ENCODE measurements at places on chromosomes 12 and 14.
A peak's percentile ranks its signal among the peaks of the same experiment; 100 is the strongest.

DNA sequence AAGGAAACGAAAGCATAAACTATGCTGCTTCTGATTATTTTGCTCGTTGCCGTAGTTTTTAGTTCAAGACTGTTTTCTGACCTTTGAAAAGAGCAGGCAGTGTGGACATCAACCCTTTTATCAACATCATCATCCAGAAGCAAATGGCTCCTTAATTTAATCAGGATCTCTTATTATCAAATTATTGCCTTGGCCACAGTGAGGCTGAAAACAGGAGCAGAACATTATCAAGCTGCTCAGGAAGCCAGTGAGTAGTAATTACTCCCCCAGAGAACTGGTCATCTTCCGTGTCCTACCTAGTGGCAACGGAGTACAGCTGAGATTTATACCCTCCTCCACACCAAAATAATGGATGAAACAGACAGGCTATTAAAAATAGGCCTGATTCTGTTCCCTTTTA is 2.2 kb upstream of the DIABLO start:
- DNase-seq, result no peak

DNA sequence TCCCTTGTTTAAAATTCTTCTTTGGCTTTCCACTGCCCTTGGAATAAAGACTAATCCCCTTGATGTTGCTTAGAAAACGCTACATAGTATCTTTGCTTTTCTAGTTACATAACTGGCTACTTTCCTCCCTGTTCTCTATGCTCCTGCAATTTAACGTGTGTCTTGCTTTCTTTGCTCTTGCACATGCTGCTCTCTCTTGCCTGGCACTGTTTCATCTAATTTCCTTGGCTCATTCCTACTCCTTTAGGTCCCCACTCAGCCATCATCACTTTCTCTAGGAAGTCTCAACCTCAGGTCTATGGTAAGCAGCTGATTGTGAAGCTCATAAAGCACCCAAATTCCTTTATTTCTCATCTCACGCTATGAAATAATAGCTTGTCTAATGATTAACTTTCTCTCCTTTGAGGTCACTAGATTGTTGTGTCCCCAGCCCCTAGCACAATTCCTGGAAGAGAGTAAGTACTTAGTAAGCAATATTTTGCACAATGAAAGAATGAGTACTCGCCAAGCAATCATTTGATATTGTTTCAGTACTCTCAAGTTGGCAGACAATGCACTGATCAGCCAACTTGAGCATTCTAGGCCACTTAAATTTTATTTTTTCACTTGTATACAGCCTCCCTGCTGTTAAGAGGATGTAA is 3.3 kb downstream of the ALDH6A1 start:
- DNase-seq, result no peak

GRCh38 chr12:67202011-67202677 is 67.0 kb upstream of the CAND1 start:
- no peak for DNase-seq

DNA sequence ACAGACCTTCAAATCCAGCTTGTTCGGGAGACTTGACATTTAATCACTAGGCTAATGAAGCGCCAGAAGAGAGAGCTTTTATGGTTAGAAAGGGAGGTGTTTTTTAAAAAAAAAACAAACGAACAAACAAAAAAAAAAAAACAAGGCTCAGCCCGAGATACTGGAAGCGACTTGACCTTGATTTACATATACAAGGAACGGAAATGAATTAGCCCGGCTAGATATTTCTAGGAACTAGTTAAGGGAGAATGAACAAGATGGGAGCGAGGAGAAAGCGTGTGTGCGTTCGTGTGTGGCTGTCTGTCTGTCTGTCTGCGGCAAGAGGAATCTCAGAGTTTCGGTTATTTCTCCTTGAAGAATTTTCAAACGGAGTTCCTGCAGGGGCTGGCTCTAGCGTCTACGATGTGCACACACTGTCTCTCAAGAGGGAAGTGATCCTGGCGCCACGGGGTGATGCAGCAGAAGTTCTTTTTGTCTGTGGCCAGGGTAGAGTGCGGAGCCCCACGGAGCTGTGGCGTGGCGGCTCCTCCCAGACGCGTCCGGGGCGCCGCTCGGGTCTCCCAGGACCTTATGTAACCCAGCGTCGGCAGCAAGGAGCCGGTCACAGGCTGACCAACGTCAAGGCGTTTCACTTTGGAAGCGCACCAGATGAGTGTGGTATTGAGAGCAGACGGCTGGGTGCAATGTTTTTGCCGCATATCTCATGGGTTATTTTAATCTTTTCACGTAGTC is 18.8 kb downstream of the SOCS2 start:
- DNase-seq, result peak; percentile 16

- DNase-seq, result no peak
Observed at GRCh38 chr14:79680087-79680486, 531.2 kb downstream of the DIO2 start.

DNA sequence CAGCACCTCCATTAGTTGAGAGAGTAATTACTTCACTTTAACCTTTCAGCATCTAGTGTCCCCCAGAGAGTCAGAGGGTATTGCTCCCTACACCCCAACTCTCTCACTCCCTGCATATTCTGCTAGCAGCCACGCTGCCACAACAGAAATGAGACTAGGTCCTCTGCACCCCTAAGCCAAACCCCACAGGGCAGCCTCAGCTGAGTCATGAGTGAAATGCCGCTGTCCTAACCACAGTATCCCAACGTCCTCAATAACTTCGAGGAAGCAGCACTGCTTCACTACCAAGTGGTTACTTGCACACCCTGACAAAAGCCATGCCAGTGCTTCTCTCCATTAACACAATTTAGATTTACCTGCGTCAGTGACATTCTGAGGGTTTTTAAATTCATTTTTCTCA is 6.9 kb upstream of the LYZ start:
- no peak for DNase-seq

GRCh38 chr12:74441872-74442271 is 95.8 kb upstream of the ATXN7L3B start:
- no peak for DNase-seq

- DNase-seq, result no peak
Observed at GRCh38 chr12:109524466-109525278, 47.2 kb downstream of the UBE3B start.

GRCh38 chr12:92459850-92460249 is 242.9 kb upstream of the PLEKHG7 start:
- DNase-seq, result no peak

DNA sequence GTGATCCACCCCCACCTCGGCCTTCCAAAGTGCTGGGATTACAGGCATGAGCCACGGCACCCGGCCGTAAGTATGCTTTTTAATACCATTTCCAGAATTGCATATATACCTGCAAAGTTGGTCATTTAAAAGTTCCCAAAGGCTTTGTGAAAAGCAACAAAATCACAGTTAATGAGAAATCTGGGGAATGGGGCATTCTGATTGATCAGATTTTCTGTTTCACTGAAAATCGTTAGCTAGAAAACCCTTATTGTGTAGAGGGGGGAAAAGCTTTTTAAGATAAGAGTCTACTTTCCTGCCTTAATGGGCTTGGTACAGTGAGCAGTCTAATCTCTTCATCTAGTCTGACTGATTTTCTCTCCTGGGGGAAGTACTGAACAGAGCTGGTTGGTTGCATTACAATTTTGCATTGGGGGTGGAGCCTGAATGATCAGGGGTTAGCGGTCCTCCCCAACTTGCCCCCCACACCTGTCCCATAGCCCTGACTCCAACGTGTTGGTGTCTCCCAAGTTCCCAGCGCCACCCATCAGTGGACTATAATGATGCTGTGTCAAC is 23.8 kb downstream of the IL31 start:
- DNase-seq, result no peak

- DNase-seq, result no peak
Observed at GRCh38 chr12:104371043-104371870, 67.7 kb downstream of the EID3 start.

DNA sequence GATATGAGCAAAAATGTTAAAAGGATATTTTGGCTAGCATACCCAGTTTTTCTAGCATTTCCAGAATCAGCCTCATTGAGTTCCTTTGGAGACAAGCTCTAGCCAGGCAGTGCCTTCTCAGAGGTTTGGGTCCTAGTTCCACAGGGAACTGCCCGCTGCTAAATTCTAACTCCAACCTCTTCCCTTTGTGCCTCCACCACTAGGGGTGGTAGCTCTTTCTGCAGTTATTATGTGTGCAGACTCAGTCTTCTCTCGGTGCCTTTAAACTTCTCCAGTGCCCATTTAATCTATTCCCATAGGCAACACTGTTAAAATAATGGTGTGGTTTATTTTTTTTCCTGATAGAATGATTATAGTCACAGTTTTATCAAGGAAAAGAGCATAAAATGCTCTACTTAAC is 21.5 kb upstream of the SLC25A3 start:
- DNase-seq, result no peak

DNA sequence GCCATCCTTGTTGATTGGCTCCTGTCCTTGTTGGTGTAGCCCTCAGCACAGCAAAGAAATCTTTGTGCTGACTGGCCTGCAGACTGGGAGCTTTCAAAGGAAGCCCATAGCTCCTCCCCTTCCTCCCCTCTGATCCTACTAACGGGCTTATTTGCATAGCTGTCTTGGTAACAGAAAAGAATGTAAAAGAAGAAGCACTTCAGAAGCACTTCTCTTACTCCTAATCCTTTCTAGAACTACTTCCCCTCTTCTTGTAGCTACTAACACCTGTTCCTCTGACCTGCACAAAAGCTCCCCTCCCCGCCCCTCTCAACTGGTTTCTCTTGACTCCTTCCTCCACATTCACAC is 14.3 kb upstream of the RIC8B start:
- no peak for DNase-seq

DNA sequence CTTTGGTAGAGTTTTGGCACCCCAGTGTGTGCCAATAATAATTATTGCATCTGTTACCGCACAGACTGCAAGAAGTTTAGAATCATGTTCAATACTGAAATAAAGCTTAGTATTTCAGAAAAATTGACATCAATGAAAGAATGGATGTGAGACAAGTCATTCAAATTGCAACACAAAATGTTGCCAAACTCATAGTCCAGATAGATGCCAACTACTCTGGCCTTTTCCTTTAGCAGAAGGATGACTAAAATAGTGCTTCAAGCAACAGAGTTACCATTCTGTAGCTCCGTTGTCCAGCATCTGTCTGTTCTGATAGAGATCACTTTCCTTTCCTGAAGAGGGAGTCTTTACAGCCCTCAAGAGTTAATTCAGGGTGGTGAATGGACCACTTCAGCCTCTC is 77.5 kb downstream of the LIN7A start:
- DNase-seq, result no peak

DNA sequence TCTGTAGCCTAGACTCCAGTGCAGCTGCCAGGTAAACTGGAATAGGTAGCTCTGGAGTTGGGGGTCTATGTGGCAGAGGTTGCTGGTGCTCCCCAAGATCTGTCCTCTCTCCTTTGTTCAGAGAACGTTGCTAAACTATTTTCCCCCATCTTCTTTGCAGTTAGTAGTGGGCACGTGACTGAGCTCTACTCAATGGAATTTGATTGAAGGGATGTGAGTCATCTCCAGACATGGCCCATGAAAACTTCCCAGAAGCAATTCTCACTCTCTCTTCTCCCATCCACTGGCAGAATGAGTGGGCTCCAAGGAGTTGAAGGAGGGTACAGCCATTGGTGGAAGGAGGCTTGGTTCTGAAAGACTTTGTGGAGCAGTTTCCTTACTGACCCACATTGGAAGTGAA is 44.0 kb downstream of the PAH start:
- no peak for DNase-seq

DNA sequence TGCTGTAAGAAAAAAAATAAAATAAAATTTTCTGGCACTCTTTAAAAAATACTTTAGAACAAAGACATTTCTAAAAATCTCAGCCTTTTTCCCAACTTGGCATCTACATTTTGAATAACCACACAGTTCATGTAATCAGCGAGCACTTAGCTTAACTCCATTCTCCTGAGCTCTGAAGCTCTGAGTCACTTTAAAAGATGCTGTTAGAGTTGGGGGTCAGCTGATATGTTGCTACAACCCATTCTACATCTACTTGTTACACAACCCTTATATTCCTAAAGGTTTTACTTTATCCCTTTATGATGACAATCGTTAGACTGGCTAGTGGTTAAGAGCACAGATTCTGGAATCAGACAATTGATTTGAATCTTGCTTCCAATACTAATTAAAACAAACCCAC is 48.3 kb downstream of the SLC41A2 start:
- no peak for DNase-seq

- DNase-seq, result no peak
Observed at GRCh38 chr12:33628087-33628486, 188.5 kb upstream of the SYT10 start.

GRCh38 chr12:89192429-89192828 is 159.9 kb downstream of the DUSP6 start:
- DNase-seq, result no peak

DNA sequence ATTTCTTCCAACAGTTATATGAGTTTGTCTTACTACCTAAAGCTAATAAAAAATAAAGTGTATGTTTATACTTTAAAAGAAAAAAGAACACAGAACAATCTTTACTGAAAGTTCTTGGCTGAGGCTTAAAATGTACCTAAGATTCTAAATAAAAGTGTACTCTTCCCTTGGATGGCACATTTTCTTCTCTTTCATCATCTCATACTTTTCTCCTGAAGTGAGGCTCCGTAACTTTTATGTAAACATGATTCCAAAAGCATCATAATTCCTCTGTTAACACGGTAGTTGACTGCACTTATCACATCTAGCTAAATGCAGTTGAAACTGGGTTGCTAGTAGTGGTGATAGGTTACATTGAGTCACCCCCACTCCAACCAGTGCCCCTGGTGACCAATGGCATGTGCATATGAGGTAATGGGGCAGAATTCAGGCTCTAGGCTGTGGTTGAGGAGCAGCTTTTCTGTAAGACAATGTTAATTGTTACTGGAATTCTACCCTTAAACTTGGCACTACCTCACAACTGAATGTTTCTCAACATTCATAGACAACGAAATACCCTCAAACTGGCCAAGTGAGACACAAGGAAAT is 38.4 kb downstream of the WASHC3 start:
- DNase-seq, result no peak

GRCh38 chr12:79071498-79071897 is 206.9 kb downstream of the SYT1 start:
- DNase-seq, result no peak

DNA sequence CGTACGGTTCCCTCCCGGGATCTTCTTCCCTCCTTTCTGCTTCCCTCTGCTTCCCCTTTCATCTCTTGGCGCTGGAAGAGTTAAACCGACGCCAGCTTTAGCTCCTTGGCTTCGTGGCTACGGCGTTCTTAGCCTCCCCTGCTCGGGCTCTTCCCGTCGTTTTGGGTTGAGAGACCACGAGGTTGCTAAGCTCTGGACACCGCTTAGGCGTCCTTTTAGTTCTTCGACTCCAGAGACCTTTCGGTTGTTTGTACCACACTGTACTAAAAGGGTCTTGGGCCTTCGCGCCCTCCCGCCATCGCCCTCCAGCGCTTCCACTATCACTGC is 545 bp downstream of the CPSF2 start:
- peak; percentile 59 for DNase-seq

GRCh38 chr12:130419116-130419515 is 81.4 kb downstream of the PIWIL1 start:
- DNase-seq, result no peak

GRCh38 chr12:100368066-100368465 is 11.2 kb downstream of the SLC17A8 start:
- no peak for DNase-seq

- DNase-seq, result no peak
Observed at GRCh38 chr14:31479027-31479426, 8.8 kb downstream of the GPR33 start.

All from C1 segment of cervical spinal cord (tissue), 14 donors.